Activated CD4-positive, alpha-beta T cell treated with anti-CD3 and anti-CD28 coated beads for 36 hours (primary cell): ENCODE measurements at places on chromosomes 2 and 18. TPM values are rescaled to one million over a fixed set of nuclear protein-coding genes. Genes with fewer than 3 reads are reported as not detected.

GRCh38 chr2:100733391-100734187 lies 86.3 kb upstream of the NPAS2 start:
- DNase-seq, result no peak

DNA sequence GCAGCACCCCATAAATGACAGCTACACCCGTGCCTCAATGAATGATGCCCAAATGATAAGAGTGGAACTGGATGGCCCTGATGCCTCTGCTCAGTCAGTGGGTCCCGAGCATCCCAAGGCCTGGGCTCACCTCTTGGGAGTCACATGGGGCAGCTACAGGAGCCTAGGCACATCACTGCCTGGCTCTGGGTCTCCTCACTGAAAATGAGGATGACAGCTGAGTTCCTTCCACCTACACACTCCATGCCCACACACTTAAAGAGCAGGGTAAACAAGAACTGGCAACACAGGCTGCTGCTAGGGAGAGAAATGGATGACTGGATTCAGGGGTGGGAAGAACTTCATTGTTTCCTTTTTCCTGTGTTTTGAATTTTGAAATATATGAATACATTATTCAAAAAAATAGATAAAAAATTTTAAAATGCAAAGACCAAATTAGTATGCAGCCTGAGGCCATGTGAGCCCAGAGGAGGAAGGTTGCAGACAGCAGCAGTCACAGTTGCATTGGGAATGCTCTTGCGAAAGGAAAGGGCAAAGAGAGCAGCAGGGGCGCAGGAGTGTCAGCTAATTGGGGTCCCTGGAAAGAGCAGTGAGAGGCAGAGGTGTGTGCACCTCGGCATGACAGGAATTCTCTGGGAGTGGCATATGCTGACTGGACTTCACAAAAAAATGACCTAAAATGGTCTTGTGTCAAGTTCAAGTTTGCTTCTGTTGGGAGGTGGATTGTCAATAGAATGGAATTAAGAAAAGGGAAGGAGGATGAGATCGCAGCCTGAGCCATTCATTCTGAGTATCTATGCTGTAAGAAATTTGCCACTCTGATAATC lies 327.1 kb downstream of the CELF4 start:
- no peak for DNase-seq

Gene NYAP2
- not detected for total RNA-seq

Gene LIMS4
- 0.16 TPM for total RNA-seq
